ENCODE measurements at places on chromosomes 12 and 14. TPM values are rescaled to one million over a fixed set of nuclear protein-coding genes. Genes with fewer than 3 reads are reported as not detected.

The GALNT16 gene
- under 0.01 TPM for total RNA-seq

The SERPINA10 gene
- total RNA-seq, result not detected

The ZNF385A gene
- total RNA-seq, result 2.2 TPM

The DEGS2 gene
- total RNA-seq, result not detected

The SMCO2 gene
- total RNA-seq, result not detected

The TSPAN19 gene
- total RNA-seq, result not detected

The BEGAIN gene
- not detected for total RNA-seq

- no peak for DNase-seq
Measured at GRCh38 chr12:9597365-9597764, 10.4 kb downstream of the KLRB1 start.

DNA sequence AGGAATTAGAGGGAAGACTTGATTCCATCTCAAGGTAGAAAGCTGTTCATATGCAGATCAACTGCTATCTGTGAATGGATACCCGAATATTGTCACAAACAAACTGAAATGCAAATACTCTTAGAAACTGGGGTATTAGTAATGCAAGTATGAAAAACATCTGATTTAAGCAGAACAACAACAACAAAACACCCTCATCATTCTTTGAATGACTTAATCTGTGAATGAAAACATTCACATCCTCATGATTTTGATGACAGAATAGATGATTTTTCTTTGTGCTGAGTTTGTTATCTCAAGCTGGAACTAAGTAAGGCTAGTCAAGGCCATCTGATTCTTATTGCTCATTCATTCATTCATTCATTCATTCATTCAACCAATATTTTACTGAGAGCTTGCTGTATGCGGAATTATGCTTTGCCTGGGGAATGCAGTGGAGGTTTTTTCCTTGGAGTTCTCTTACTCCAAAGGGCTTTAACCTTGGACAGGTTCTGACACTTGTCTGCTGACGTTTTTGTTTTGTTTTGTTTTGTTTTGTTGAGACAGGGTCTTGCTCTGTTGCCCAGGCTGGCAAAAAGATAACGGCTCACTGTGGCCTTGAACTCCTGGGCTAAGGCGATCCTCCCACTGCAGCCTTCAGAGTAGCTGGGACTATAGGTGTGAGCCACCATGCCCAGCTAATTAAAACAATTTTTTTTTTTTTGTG lies 23.3 kb downstream of the OR10G3 start:
- peak; percentile 9 for DNase-seq

DNA sequence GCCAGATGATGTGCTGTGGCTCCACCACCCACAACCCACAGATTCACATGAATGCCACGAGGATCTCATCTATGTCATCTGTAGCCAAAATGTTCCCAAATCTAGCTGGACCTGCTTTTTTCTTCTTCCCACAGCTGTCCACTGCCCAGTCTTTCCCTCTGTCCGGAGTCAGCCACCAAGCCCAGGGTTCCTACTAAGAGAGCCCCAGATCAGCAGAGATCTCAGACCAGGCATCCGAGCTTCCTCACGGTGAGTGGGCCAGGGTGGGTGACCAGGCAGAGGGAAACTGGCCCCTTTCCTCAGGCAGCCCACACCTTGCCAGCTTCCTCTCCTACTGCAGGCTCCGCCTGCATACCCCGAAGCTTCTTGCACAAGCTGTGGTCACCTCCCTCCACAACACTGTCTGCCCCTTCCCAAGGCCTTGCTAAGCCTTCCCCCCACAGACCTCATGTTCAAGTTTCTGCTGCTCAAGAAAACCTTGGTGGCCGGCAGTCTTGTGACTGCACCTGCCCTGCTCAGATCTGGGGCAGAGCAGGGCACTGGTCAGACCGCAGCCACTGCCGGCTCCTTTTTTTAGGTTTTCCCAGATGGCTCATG lies 81.4 kb downstream of the ACTN1 start:
- DNase-seq, result no peak

GRCh38 chr12:62716866-62717525 lies 218.0 kb downstream of the PPM1H start:
- no peak for DNase-seq

- DNase-seq, result no peak
Measured at GRCh38 chr14:58783792-58784511, 146.2 kb downstream of the DACT1 start.

DNA sequence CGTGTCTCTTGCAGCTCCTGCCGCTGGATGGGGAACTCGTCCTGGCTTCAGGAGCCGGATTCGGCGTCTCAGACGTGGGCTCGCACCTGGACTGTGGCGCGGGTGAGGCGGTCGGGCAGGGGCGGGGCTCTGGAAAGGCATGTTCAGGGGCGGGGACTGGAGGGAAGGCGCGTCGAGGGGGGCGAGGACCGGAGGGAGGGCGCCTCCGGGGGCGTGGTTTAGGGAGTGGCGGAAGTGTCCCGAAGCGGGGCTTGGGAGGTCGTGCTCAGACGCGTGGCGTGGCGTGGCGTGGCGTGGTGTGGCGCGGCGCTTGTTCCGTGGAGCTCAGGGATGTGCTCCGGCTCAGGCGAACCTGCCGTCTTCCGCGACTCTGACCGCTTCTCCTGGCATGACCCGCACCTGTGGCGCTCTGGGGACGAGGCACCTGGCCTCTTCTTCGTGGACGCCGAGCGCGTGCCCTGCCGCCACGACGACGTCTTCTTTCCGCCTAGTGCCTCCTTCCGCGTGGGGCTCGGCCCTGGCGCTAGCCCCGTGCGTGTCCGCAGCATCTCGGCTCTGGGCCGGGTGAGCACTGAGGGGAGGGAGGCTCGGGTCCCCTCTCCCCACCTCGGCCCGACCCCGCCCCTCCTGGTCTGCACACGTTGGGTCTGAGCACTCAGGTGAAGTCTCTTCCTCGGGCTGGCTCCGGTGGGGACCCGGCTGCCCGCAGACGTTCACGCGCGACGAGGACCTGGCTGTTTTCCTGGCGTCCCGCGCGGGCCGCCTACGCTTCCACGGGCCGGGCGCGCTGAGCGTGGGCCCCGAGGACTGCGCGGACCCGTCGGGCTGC lies 6.2 kb downstream of the AMN start:
- peak; percentile 46 for DNase-seq

- no peak for DNase-seq
Measured at GRCh38 chr14:98069712-98070171, 1202.3 kb downstream of the BCL11B start.

- no peak for DNase-seq
Measured at GRCh38 chr12:75905922-75906321, 125.7 kb downstream of the PHLDA1 start.

GRCh38 chr12:7709969-7710675 lies 1.1 kb upstream of the DPPA3 start:
- no peak for DNase-seq

GRCh38 chr12:113346353-113346752 lies 11.4 kb upstream of the SLC8B1 start:
- DNase-seq, result no peak

GRCh38 chr14:89027097-89027740 lies 202.8 kb downstream of the TTC8 start:
- no peak for DNase-seq

- DNase-seq, result no peak
Measured at GRCh38 chr14:57085801-57086200, 182.9 kb downstream of the EXOC5 start.

GRCh38 chr12:57272337-57273151 lies 21.6 kb upstream of the STAC3 start:
- peak; percentile 44 for DNase-seq

GRCh38 chr12:113082486-113083148 lies 26.1 kb downstream of the DTX1 start:
- DNase-seq, result no peak
